ENCODE measurements at places on chromosomes 4 and X.

GRCh38 chrX:109952985-109953905 is 49.7 kb upstream of the TMEM164 start:
- DNase-seq, result no peak

DNA sequence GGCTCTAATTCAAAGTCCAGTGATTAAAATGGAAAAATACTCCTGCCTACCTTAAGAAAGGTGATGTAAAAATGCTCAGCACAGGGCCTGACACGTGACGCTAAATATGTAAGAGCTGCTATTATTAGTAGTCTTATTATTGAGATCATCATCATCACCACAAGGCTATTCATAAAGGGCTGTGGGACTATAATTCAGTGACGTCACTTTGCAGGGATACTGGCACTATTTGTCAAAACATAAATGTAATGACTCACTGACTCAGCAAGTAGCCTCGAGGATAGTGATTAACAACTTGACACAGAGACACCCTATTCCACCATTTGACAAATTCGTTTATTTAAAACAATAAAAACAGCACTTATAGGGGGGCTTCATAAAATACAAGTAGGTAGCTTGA is 258.9 kb downstream of the SPANXN1 start:
- DNase-seq, result no peak

DNA sequence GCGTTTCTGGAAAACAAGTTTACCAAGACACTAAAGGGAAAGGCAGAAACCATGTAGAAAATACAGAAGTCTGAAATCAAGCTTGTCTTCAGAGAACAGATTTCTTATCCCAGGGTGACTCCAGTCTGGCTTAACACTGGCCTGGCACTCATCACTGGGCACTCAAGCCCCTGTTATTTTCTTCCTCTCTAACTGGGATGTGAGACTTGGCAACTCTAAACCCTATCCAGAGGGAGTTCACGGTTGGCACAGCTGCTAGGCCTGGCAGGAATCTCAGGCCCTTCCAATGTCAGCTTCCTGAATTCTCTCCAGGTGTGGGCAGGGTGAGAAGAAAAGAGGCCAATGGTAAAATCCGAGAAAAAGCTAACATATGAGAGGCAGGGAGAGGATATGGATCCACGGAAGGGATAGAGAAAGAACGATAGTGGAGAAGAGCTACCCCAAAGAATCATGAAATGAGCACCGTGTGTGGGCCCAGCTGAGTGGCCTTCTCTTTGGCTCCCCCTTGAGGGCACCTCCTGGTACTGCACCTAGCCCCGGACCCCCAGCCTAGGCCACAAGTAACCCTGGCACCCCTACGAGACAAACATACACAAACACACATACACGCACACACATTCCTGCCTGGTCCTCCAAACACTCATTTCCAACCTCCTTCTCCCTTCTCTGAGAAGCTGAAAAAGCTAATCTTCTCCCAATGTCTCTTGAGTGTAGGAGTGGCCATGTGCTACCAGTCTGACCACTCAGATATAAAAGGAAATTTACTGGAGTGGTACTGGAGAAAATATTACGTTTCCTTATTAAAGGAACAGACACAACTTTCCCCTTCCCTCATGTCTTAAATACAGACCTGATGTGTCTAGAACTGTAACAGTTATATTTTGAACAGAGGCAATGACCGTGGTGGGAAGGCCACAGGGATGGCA is 16.6 kb upstream of the PTCHD1 start:
- DNase-seq, result no peak

GRCh38 chr4:53315300-53315699 is 50.6 kb downstream of the SCFD2 start:
- DNase-seq, result no peak

DNA sequence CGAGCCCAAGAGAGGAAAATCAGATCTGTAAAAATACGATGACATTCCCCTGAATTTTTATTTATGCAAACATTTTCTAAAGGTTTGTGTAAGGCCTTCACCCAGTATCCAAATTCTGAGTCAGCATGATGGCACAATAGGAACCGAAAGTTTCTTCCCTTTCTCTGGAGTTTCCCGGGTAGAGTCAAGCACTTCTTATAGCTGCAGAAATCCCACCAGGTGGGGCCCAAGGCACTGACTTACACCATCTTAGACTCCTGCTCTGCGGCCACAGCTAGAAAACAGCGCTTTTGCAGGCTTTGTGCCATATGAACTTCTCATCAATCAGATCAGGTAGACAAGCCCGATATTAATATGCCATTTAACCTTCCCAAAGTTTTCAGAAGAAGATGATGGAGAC is 13.4 kb downstream of the LEF1 start:
- DNase-seq, result no peak

DNA sequence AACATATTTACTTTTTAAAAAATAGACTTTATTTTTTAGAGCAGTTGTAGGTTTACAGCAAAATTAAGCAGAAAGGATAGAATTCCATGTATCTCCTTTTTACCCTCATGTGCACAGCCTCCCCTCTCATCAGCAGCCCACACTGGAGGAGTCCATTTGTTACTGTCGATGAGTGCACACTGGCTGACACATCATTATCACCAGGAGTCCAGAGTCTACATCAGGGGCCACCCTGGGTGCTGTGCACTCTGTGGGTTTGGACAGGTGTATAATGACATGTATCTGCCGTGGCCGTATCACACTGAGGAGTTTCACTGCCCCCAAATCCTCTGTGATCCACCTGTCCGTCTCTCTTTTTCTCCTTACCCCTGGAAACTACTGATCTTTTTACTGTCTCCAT is 26.3 kb downstream of the TBC1D14 start:
- no peak for DNase-seq

- no peak for DNase-seq
Measured at GRCh38 chr4:7571701-7572100, 137.0 kb upstream of the PSAPL1 start.

- no peak for DNase-seq
Measured at GRCh38 chr4:37451656-37452055, 207.1 kb downstream of the NWD2 start.

- DNase-seq, result no peak
Measured at GRCh38 chrX:122850326-122850725, 333.8 kb upstream of the GRIA3 start.

GRCh38 chrX:373641-374471 is 12.9 kb downstream of the PPP2R3B start:
- no peak for DNase-seq

DNA sequence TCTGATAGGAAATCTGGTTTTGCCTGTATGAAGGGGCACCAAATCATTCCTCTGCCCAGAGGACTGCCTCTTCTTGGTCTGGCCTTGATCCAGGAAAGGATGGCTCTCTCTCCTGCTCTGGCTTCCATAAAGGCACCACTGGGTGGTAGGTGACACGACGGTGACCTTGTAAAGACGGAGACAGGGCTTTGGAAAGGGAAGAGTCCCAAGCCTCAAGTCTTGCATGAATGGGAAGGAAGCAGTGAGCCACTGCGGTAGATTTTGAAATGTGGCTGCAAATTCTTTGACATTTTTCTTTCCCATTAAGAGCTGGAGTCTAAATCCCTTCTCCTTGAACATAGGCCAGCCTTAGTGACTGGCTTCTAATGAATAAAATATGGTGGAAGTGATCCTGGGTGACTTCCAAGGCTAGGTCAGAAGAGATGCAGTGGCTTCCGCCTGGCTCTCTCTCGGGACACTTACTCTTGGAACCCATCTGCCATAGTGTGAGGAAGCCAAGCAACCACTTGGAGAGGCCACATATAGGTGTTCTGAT is 347.4 kb downstream of the BCOR start:
- no peak for DNase-seq

DNA sequence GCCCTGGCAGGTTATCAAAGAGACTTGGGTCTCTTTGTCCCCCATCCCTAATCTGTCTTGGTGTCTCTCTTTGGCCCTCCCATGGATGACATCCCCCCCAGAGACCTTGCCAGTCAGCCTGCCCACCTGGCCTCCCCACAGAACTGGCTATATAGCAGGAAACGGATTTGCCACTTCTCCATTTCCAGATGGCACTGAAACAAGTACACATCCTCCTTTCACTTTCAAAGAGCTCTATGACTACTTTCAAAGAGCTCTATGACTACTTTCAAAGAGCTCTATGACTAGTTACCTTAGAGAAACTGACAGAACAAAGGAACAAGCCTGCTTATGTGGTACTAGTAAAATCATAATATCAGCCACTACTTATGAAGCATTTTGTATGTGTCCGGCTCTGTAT is 175.3 kb downstream of the MAML3 start:
- no peak for DNase-seq

- no peak for DNase-seq
Measured at GRCh38 chrX:56986138-56986537, 9.2 kb downstream of the SPIN3 start.
